ENCODE measurements at places on chromosomes 4 and X.
A peak's percentile ranks its signal among the peaks of the same experiment; 100 is the strongest.

DNA sequence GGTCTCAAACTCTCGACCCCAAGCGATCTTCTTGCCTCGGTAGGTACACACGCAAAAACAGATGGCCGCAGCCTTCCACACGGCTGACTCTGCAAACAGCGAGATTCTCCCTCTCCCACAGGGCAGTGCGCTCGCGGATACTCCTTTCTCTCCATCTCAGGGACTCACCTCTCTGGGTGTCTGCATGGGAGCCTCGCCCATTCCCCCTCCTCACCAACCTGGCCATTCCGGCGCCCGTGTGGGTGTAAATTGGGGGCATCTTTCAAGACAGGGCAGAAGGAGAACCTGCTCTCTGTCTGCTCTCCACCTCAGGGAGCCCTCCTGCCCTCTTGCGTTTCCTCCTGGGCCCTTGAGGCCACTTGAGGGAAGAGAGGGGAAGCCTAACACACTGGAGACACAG, 4.4 kb downstream of the CTAG2 start:
- DNase-seq: no peak

- no peak for DNase-seq
Observed at GRCh38 chr4:105345838-105346237, 128.0 kb downstream of the PPA2 start.

- no peak for DNase-seq
Observed at GRCh38 chrX:2921193-2921592, 7.9 kb downstream of the ARSD start.

DNA sequence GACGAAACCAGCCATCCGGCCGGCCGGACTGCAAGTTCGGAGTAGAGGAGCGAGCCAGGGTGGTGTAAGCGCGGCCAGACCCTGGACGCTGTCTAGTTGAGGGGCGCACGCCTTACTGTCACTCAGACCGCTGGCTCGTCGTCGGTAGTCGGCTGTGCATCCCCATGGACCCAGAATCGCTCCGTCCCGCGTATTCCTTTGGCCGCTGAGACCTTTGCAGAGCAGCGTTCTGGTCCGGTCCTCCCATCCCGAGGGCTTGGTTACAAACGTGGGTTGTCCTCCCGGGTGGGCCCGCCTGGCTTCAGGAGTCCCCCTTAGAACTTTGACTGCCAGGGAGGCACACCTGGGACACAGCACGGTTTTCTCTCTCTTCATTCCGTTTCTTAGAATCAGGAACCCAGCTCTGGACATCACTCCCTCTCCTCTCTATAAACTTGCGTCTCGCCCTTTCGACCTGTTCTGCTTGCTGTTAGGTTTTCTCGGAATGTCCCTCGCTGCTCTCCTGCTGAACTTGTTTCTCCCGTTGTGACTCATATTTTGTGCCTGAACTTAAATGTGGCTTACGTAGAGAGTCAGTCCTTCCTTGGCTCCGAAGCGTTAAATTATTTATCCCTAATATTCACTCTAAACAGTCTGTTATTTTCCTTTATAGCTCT, 672 bp downstream of the PGM2 start:
- no peak for DNase-seq

DNA sequence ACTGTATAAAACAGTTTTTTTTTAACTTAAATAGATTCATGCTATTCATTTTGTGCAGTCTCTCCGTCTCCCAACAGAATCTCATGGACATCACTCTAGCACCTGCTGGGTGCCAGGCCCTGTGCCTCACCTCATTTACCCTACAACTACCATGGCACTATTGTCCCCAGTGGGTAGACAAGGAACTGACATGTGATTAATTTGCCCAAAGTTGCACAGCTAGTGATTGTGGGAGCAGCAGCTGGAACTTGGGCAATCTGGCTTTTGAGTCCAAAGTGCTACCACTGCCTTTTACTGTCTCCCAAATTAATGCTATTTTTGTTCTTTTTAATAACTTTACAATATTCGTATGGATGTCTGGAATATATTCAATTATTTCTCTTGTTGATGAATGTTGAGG, 11.2 kb upstream of the PGRMC2 start:
- no peak for DNase-seq

- peak; percentile 54 for DNase-seq
Observed at GRCh38 chr4:121272526-121272925, 108.3 kb downstream of the QRFPR start.

DNA sequence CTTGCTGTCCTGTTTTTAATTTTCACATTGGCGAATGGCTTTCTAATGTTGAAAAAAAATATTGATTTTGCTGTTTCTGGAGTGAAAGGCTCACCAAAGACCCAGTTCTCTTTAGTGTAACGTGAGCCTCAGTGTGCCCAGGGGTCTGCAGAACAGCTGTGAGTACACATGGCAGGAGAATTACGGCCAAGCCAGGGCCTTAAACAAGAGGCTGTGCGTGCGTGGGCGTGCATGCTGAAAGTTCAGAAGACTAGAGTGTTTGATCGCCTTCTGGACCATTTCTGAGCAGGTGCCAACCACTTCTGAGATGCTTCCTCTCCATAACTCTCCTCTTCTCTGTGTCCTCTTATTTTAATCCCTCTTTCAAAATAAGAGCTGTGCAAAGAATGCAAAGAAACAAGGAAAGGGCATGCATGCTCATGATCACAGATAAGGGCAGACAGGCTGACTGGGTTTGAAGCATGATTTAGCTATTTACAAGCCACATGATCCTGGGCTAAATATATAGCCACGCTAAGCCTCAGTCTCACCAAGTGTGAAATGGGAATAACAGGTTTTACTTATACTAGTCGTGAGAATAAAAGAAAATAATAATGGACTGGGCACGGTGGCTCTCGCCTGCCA, 9.9 kb downstream of the PHEX start:
- DNase-seq: no peak

All from skeletal muscle cell (primary cell).